ENCODE measurements at places on chromosomes 13 and 19.

- no peak for DNase-seq
These were observed 17.1 kb upstream of the S1PR4 start for GRCh38 chr19:3161453-3161852.

- DNase-seq: no peak
These were observed 16.3 kb downstream of the ZNF160 start for GRCh38 chr19:53086949-53087348.

- no peak for DNase-seq
These were observed 24.1 kb upstream of the RNF113B start for GRCh38 chr13:98201189-98201588.

DNA sequence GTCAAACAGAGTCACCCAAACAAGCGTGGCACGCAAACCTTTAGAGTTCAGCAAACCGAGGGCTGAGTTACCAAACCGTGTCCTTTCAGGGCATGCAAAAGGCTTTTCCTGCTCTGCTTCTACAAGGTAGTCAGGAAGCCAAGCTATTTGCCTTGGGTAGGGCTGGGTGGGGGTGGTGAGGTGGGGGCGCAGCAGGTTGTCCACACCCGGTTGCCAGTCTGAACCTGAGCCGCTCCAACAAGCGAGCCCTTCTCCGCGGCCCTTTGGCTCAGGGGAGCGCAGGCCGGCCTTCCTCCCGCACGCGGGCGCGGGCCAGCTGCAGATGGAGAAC, 347 bp upstream of the CLDN10 start:
- DNase-seq: no peak

- no peak for DNase-seq
These were observed at the start of gene SPRED3 for GRCh38 chr19:38388349-38389100. TSS of gene SPRED3 (plus strand) at chr19:38388697. CDS start at chr19:38390303, 1,606 bp downstream.

All from activated CD8-positive, alpha-beta memory T cell treated with anti-CD3 and anti-CD28 coated beads, Interleukin-2, amount 10 ng/mL, durations not matched to agents 7 days and 5 days (primary cell).